Left lobe of liver (tissue), 2 donors: ENCODE measurements at places on chromosomes 2 and 18.

- no peak for DNase-seq
Observed at GRCh38 chr2:69943000-69943842, 18.2 kb downstream of the ASPRV1 start.

DNA sequence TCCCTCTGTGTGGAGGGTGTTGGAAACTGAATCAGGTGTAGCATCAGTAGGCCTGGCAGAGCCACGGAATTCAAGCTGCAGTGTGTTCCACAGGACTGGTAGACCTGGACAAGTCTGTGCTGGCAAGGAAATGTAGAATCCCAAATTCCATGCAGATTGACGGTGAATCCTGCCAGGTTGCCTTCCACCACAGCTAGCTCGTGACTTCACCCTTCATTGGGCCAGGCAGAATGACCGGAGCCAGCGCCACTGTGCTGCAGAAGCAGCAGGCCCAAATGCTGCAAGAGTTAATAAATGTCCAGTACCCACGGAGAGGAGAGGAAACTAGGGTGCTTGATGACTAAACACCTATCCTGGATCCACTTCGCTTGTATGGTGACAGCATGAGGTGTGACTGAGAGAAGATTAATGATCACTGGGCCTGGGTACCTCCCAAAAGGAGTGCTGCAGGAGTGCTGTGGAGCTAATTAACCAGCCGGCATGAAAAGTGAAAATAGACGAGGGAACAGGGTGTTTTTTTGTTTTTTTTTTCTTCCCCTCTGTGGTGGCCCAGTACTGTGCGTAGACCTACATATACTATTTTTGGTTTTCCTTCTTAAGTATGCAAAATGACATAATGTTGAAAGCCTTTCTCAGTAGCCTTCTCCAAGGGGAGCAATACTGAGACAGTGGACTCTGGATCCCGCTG, 122.2 kb downstream of the TANC1 start:
- no peak for DNase-seq

- DNase-seq, result no peak
Observed at GRCh38 chr2:170928036-170928823, 823 bp upstream of the GORASP2 start.

DNA sequence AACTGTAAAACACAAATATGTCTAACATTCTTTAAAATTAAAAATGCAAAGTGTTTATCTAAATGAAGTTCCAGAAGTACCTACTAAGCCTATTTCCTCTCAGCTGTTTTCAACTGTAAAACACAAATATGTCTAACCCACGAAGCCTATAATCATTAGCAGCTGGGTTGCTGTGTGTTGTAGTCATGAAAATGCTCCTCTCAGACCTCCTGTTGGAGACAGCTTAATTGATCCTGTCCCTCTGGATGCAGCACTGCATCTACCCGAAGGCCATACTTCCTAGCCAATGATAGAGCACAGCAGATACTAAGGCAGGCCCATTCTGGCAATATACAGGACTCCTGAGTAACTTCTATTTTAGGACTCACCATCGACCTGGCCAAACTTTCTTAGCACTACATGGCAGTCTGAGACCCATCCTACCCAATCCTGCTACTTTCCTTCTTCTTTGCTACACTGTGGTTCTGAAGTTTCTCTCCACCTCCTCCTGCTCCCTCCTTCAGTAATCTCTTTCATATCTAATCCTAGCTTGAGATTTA, 92.5 kb upstream of the RBBP8 start:
- DNase-seq, result no peak

DNA sequence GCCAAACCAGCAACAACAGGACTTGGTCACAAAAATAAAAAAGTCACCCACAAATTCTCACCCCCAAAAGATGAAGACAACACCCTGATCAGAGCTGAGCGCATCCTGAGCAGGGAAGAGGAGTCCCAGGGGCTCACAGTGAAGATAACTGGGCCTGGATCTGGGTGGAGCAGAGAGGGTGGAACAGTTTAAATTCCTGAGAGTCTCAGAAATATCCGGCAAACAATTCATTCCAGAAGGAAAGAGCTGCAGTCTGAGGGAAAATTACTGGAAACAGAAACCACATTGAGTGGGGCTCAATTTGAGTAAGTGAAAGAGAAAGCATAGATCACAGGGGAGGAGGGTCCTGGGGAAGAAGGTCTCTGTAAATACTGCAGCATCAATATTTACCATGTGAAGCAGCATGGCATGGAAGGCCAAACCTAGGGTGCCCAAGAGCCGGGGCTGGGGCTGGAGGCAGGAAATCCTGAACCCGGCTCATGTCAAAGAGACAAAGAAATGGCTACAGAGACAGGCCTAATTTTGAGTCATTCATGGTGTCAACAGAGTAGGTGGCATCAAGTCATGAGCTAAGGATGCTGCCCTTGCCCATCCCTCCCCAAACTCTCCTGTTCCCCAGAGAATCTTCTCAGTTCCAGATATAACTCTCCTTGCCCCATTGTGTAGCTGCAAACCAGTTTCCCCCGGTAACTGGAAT, 61.4 kb upstream of the ZBTB7C start:
- DNase-seq, result no peak

- no peak for DNase-seq
Observed at GRCh38 chr18:76844742-76845477, 22.6 kb downstream of the ZNF236 start.

GRCh38 chr2:26892133-26892532, 44.2 kb downstream of the DPYSL5 start:
- no peak for DNase-seq

DNA sequence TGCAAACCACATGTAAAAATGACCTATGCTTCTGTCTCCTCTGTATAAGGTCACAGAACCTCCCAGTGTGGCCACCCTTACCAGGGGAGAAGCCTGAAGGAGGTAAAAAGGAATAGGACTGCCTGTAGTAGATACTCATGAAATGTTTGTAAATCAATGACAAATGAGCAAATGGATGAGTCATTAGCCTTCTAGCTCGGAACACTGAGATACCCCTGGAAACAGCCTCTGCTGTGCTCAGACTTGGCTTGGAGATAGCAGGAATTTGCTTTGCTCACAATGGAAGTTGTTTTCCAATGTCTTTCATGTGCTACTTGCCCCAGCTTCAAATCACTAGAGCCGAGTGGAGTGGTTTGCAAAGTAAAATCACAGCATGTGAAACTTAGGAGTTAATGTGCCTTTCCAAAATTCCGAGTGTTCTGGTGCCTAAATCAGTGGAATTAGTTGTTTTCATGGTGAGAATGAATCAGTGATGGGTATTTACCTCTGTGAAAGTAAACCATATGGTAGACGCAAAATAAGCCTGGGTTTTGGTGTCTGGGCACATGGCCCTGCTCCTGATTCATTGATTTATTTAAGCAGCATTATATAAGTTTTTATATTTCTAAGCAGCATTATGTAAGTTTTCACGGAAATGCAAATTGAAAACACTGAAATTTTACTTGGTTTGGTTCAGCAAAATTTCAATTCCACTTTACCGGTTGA, 154.0 kb upstream of the MAP3K20 start:
- no peak for DNase-seq

DNA sequence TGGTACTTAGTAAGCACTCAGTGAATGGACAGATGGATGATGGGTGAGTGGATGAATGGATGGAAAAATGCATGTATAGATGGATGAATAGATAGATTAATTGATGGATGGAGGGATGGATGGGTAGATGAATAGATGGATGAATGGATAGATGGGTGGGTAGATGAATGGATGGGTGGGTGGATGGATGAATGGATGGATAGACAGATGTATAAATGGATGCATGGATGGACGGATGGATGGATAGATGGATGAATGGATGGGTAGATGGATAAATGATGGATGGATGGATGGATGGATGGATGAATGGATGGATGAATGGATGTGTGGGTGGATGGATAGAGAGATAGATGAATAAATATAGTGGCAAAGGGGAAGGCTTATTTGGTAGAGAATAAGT, 83.6 kb downstream of the ACOXL start:
- no peak for DNase-seq

DNA sequence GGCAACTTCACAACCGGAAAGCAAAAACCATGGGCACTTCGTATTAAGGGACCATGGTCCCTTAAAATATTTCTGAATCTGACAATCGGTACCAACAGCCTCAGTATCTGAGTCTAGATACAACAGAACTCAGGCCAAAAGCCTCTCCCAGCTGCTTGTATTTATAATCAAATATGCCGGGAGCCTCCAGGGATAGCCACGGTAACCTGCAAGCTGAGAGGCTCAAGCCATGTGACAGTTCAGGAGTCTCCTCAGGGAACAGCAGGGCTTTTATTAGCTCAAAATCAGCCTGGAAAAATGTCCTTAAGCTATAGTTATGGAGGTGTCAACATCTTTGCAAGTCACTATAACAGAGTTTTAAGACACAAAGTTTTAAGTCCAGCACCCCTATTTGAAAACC, 352.8 kb upstream of the GYPC start:
- no peak for DNase-seq

- DNase-seq, result no peak
Observed at GRCh38 chr18:3401669-3402620, 48.0 kb upstream of the TGIF1 start.

DNA sequence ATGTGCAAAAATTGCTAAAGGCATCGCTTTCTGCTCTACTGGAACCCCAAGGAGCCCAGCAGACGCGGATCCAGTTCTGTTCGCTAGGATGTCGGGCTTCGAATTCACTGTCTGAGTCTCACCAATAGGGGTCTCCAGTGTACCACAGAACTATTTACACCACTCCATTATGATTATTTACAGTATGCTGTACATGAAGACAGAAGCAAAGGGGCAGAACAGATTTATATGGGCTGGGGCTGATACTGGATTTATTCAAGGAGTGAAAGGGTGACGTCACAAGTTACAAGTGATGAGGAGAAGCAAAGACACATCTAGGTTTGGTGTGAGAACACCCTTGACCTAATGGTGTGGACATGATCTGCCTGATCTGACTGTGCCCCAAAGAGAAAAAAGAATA, 185.3 kb upstream of the ATP5MC3 start:
- DNase-seq, result no peak

- DNase-seq, result no peak
Observed at GRCh38 chr2:208092093-208092832, 32.1 kb downstream of the CRYGD start.

DNA sequence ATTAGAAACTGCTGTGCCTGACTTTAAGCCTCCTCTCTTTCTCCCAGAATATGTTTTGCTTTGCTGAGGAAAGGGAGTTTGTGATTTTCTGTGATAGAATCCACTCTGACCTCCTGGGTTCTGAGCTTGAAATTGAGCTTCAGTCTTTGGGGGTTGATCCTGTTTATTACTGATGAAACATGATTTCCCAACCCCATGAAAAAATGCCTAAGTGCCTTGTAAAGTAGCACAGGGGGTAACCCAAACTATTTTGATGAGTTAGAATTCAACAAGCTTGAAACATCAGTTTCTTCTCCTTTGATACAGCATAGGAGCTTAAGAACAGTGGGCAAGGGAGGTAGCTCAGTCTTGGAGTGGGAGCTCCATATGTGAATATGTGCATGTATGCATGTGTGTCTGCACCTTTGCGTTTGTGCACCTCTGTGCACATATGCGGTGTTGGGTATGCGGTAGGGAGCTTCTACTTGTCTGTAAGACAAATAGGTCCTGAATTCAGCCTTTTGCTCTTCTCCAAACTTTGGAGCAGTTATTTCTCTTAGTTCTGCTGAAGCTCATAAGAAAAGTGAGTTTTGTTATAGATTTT, 364.6 kb downstream of the OSR1 start:
- DNase-seq, result no peak

GRCh38 chr2:97654791-97655190, 8.9 kb downstream of the COX5B start:
- DNase-seq, result no peak

- DNase-seq, result no peak
Observed at GRCh38 chr2:3972377-3972776, 269.0 kb downstream of the DCDC2C start.

DNA sequence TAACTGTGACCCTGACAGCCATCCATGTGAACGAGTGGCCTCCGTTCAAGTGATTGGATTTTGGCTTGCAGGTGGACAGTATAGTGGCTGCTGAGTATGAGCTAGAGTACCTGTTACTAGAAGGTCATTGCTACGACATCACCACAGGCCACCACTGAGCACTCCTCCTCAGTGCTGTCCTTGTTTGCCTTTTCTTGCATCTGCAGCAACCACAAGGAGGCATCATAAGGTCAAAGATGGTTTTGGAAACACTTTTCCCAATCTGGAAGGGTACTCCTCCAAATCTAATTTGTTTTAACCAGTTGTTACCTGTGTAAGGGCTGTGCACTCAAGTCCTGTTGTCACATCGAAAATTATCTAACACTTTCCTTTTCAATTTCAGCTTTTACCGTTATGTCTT, 81.2 kb downstream of the UGGT1 start:
- no peak for DNase-seq

DNA sequence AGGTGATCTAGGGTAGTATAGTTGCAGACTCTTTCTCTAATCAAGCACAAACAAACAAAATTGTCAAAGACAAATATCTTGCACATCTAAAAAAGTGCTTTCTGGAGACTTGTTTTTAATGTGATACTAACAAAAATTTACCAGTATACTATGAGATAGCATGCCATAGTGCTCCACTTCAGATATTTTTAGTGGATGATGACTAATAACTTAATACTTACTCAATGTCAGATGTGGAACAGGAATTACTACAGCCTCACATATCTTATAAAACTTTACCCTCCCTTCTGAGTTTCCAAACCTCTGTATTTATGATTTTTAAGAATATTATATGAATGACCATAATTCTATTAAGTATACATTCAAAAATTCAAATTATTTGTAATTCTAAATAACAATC, 1162.0 kb upstream of the SLC39A10 start:
- DNase-seq, result no peak

- DNase-seq, result no peak
Observed at GRCh38 chr2:28269019-28269784, 123.5 kb upstream of the FOSL2 start.

- DNase-seq, result no peak
Observed at GRCh38 chr2:152542337-152542994, 174.8 kb downstream of the PRPF40A start.

DNA sequence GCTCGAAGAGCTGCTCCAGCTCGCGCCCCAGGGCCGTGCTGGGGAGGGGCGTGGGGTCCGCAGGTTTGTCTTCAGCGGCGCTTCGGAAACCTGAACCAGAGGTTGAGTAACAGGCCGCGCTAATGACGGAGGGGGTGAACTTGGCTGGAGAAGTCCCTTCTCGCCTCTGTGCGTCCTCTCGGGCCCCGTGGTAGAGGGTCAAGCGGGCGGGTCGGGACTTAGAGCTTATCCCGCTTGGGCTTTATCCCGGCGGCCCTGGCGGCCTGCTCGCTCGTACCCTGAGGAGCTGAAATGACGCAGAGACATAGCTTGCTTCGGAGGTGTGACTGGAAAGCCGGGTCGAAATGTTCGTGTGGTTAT, 479 bp downstream of the RNMT start:
- DNase-seq, result no peak

DNA sequence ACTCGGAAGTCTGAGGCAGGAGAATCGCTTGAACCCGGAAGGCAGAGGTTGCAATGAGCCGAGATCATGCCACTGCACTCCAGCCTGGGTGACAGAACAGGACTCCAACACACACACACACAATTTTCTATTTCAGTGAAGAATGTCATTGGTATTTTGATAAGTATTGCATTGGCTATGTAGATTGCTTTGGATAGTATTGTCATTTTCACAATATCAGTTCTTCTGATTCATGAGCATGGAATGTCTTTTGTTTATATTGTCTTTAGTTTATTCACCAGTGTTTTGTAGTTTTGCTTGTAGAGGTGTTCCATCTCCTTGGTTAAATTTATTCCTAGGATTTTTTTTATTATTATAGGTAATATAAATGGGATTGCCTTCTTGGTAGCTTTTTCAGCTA, 693.4 kb upstream of the SYT4 start:
- no peak for DNase-seq
